Anterior cingulate cortex (tissue), 58 donors: ENCODE measurements at places on chromosomes 1 and 21.

DNA sequence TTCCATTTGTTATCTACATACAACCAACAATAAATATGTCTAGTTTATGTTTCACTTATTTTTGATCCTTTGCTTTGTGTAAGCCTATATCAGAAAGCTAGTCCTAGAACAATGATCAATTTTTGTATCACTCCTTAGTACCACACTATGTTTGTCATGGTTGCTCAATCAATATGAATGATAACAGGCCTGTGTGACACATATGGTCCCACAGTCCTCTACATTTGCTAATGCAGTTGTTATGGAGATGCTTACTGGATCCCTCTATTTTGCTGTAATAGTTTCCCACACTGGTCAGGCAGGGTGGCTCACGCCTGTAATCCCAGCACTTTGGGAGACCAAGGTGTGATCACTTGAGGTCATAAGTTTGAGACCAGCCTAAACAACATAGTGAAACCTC, 59.1 kb downstream of the ERO1B start:
- no peak for DNase-seq

- no peak for DNase-seq
These were observed 593.1 kb downstream of the NUF2 start for GRCh38 chr1:163914785-163915413.

DNA sequence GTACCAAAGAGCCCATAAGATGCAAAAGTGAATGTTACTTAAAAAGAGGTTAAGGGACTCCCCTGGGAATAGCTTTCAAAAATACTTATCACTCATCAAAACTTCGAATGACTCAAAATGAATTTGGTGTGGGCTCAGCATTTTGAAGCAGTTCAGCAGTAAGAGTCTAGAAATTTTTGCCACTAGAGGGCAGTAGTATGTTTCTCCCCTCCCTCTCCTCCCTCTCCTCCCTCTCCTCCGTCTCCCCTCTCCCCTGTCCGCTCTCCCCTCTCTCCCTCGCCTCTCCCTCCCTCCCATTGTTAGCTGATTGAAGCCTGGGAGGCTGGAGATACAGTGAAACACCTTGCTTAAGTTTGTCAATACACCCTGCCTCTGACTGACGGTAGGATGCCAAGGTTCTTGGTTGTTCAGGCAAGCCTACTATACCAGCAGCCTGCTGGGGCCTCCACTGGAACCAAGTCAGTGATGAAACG, 70.8 kb upstream of the TENT5C start:
- DNase-seq: no peak

DNA sequence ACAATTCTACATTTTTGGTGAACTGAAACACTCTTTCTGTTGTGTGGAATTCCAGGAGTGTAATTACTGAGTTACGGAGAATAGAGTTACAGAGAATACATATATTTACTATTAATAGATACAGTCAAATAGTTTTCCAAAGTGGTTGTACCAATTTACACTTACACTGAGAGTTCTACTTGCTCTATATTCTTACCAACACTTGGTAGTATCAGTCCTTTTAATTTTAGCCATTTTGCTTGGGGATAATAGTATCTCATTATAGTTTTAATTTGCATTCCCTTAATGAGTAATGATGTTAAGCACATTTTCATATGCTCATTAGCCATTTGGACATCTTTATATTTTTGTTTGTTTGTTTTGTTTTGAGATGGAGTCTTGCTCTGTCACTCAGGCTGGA, 28.9 kb downstream of the AGO4 start:
- DNase-seq: no peak

DNA sequence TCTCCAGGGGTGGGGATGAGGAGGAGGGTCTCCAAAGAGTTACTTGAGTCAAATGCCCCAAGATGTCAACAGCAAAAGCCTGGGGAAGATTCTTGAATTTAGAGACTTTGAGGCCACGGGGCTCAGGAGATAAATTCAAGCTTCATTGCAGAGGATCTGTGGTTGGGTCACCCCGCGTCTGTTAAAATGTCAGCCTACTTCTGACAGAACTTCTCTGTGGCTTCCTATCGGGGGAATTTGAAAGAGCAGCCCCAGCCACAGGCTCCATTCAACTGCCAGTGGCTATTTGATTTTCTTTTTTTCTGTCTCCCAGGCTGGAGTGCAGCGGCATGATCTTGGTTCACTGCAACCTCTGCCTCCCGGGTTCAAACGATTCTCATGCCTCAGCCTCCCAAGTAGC, 62.5 kb upstream of the EFHD2 start:
- DNase-seq: no peak

- no peak for DNase-seq
These were observed 14.0 kb downstream of the NRIP1 start for GRCh38 chr21:15050568-15051377.

DNA sequence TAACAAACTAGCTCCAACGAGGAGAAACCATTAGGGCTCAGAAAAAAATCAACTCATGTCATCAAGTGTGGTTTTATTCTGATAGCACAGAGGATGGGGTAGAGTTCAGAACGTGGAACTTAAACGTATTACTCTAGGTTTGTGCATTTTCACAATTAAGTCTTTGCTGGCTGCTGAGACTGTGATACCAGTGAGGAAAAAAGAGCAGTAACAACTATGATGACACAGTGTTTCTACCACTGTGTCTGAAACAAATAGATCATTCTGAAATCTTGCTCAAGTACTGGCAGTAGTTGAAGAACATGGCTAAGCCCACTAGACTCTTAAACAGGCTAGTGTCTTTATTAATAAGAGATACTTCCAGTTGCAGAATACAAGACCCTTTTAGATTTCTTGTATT, 31.0 kb downstream of the NUCKS1 start:
- DNase-seq: no peak

DNA sequence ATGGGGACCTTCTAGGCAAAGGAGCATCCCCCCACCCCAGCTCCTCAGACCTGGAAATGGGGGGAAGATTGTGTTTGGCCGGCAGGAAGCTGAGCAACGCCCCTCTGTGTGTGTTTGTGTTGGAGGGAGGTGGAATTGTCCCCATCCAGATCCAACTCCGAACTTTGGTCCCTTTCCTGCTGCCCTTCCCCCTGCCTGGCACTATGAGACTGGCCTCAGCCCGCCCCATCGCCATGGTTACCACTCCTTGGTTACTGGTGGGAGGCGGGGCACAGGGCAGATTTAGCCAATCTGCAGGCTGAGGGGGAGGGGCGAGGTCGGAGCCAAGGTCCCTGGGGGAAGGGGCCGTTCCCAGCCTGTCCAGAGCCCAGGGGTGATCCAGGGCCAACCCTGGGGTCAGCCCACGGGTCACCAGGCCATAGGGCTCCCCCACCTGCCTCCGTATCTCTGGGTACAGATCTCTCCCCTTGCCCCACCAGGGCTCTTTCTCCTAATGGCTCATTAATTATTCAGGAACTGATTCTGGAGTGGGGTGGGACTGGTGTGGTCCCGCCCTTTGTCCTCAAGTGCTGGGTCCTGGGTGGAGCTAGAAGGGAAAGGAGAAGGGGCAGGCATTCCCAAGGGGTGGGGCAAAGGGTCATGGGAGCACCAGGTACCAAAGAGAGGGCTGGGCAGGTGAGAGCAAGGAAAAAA, 15.2 kb downstream of the PTPRF start:
- peak; percentile 77 for DNase-seq

- DNase-seq: no peak
These were observed 13.4 kb downstream of the RAB7B start for GRCh38 chr1:205989786-205990185.

DNA sequence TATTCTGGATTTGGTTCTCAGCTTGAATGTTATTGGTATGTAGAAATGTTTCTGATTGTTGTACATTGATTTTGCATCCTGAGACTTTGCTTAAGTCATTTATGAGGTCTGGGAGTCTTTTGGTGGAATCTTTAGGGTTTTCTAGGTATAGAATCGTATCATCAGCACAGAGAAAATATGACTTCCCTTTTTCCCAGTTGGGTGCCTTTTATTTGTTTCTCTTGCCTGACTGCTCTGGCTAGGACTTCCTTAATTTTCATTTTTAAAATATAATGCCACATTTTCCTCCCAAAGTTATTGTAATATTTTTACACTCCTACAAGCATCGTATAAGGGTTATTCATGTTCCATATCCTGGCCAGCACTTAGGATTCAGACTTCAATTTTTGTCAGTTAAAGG, 111.1 kb downstream of the FNBP1L start:
- no peak for DNase-seq

DNA sequence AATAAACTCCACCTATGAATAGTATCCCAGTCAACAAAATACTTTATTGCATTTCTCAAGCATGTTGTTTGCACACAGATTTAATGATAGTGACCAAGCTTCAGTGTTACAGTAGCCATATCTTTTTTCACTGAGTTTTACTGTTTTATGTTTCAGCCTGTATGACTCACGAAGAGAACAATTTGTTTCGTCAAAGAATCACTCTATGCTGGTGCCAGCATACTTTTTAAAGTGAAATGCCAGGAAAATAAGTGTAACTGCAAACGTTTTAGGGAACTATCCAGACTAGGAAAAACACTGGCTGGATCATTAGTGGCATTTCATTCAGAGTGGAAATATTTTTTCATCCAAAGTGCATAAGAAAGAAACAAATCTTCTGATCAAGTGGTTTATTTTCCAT, 210.8 kb downstream of the COL11A1 start:
- no peak for DNase-seq

DNA sequence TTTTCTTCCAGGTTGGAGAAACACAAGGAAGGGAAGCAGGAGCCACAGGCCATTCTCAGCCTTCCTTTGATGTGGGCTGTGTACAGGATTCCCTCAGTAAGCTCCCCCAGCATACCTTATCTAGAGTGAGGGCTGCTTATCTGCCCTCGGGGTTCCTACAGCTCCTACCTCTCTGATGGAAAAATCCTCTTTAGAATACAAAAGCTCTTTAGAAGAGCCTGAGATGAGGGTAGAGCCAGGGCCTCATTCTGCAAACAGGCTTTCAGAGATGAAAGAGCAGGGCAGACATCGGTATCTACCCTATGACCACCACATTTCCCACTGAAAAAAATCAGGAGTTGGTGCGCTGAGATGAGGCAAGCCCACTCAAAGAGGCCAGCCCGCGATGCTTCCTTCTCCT, 85.1 kb downstream of the PLPP3 start:
- no peak for DNase-seq

DNA sequence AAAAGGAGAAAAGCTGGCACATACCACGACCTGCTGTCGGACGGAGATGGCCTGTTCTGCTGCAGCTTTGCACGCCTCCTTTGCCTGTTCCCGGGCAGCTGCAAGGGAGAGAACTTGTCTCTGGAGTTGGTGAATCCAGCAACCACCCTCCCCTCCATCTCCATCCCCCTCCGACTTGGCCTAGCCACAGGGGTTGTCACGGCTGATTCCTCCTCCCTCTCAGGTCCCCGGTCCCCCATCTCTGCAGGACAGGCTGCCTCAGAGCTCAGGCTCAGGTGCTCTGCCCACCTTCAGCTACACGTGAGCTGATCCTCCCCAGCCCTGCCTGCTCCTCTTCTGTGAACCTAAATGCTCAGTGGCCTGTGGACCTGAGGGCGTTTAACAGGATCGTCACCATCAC, 11.1 kb upstream of the SRM start:
- no peak for DNase-seq

GRCh38 chr1:96872757-96873156, 151.2 kb downstream of the PTBP2 start:
- DNase-seq: no peak

- DNase-seq: peak; percentile 12
These were observed 102.8 kb upstream of the C1orf21 start for GRCh38 chr1:184283999-184284398.

DNA sequence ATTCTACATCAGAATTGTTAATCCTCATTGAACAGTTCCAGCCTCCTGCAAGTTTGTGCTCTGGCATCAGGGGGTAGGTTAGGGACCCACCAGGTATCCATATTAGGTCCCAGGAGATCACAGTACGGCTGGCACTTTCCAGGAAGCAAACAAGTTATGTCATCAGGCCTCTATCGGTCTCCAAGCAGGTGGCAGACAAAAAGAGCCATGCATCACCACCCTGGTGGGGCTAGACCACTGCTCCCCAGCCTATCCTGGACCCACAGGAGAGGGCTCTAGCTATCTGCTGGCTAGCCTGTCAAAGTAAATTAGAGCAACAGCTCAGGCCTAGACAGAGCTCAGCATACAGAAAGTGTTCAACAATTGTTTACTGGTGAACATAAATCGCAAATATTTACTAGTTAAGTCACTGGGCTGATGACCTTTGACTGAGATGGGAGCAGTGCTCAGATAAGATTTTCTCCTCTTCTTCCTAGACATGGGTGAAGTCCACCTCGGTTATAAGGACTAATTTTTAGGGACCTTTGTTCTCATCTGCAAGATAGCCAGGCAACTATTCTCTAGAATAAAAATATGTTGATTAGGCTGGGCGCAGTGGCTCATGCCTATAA, 6.4 kb downstream of the NUAK2 start:
- DNase-seq: no peak

GRCh38 chr1:94554580-94554979, 13.0 kb upstream of the F3 start:
- no peak for DNase-seq

DNA sequence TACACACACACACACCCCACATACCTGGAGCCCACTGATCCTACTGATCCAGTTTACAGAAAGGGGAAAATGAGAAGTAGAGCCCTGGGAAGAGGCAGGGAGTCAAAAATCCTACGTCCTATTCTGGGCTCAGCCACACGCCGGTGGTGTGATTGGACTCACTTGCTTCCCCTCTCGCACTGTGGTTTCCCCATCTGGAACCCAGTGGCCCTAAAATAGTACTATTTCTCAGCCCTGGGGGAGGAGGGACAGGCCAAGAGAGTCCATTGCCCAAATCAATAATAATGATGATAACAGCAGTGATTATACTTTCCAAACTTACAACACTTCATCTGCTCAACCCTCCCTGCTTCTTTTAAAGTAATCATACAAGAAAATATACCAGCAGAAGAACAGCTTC, 2.9 kb upstream of the PIGR start:
- DNase-seq: no peak

GRCh38 chr1:37094302-37094701, 60.0 kb upstream of the GRIK3 start:
- no peak for DNase-seq

DNA sequence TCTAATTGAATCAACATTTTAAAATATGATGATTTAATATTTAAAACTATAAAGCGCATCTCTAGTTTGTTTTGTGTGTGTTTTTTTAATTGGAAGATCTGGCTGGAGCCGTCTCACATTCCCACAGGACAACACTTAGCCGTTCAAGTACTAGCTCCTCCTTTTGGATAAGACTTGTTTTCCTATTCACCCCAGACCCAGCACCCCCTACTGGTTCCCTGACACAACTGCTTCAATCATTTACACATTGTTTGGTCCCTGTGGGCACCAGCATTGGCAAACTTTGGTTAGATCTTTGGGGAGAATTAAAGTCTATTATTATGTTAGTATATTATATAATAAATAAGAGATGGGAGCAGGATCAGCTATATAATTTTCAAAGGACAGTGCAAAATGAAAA, 34.5 kb downstream of the TYW3 start:
- no peak for DNase-seq

GRCh38 chr1:22794647-22795365, 84.2 kb downstream of the EPHB2 start:
- no peak for DNase-seq

GRCh38 chr1:53783056-53783455, 44.1 kb upstream of the GLIS1 start:
- DNase-seq: no peak

GRCh38 chr1:240107058-240107684, 15.5 kb downstream of the FMN2 start:
- DNase-seq: no peak

- DNase-seq: no peak
These were observed 22.2 kb upstream of the GBP1 start for GRCh38 chr1:89087241-89087640.
